ENCODE measurements at places on chromosomes 3 and 15.

- ATAC-seq: no peak
These were observed 3.1 kb downstream of the CD86 start for GRCh38 chr3:122058294-122058693.

- ATAC-seq: no peak
These were observed 109.9 kb upstream of the ST8SIA2 start for GRCh38 chr15:92283813-92284212.

DNA sequence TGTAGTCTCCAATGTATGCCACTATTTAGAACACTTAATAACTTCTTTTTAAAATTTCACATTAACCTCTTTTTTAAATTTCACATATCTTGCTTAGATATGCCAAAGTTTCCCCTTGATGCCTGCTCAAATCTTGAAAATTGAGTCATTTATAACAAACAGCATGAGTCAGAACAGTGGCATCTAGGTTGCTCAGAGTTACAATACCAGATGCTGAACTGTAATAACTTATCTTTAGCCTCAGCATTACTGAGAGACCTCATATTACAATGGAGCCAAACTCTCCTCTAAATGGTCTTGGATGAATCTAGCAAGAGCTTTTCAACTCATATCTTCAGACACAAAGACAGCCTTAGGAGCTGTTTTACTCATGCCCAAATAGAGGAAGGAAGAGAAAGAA lies 439.3 kb upstream of the ARPP21 start:
- no peak for ATAC-seq

DNA sequence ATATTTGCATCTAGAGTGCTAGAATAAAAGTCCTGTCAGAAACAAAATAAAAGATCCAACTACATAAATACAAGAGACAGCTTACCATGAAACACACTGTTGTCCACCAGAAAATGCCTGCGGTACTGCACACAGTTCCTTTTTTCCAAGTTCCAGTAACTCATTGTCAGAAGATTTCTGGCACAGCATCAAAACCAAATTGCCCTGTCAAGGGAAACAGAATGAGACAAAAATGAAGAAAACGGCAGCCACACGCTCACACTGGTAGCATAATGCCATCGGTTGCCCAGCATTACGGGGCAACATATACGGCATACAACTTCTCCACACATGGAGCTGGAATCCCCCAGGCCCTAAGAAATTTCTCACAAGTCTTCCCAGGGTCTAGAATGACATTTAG lies 40.8 kb downstream of the PLCH1 start:
- no peak for ATAC-seq

GRCh38 chr3:86653661-86654205 lies 337.2 kb downstream of the VGLL3 start:
- no peak for ATAC-seq
